Fibroblast of skin of left quadriceps (primary cell): ENCODE measurements at places on chromosomes 3 and 15.
A peak's percentile ranks its signal among the peaks of the same experiment; 100 is the strongest.

- DNase-seq: peak; percentile 1
These were observed 31.4 kb upstream of the ITPKA start for GRCh38 chr15:41462084-41462795.

- no peak for DNase-seq
These were observed 13.1 kb downstream of the PCCB start for GRCh38 chr3:136263251-136263650.

- DNase-seq: peak; percentile 76
These were observed 230.3 kb upstream of the TLE3 start for GRCh38 chr15:70327856-70328678.

DNA sequence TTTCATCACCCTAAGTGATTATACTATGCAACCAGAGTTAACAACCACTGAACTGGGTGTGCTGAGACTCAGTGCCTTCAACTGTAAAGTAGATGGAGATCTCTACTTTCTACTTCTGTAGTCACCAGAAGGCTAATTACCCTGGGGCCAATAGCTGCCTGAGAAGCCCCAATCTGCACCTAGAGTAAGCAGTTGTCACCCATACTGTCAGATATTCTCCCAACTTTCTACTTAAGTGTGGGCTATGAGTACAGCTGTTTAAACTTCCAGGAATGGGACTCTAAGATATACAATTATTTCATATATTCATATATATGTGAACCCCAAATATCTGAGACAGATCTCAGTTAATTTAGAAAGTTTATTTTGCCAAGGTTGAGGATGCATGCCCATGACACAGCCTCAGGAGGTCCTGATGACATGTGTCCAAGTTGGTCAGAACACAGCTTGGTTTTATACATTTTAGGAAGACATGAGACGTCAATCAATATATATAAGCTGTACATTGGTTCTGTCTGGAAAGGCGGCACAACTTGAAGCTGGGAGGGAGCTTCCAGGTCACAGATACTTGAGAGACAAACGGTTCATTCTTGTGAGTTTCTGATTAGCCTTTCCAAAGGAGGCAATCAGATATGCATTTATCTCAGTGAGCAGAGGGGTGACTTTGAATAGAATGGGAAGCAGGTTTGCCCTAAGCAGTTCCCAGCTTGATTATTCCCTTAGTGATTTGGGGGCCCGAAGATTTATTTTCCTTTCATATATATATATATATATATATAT lies 41.9 kb downstream of the CCNL1 start:
- no peak for DNase-seq

GRCh38 chr15:101620671-101621070 lies 31.5 kb downstream of the TM2D3 start:
- DNase-seq: no peak

- peak; percentile 54 for DNase-seq
These were observed 200.3 kb upstream of the ICE2 start for GRCh38 chr15:60679256-60679655.

DNA sequence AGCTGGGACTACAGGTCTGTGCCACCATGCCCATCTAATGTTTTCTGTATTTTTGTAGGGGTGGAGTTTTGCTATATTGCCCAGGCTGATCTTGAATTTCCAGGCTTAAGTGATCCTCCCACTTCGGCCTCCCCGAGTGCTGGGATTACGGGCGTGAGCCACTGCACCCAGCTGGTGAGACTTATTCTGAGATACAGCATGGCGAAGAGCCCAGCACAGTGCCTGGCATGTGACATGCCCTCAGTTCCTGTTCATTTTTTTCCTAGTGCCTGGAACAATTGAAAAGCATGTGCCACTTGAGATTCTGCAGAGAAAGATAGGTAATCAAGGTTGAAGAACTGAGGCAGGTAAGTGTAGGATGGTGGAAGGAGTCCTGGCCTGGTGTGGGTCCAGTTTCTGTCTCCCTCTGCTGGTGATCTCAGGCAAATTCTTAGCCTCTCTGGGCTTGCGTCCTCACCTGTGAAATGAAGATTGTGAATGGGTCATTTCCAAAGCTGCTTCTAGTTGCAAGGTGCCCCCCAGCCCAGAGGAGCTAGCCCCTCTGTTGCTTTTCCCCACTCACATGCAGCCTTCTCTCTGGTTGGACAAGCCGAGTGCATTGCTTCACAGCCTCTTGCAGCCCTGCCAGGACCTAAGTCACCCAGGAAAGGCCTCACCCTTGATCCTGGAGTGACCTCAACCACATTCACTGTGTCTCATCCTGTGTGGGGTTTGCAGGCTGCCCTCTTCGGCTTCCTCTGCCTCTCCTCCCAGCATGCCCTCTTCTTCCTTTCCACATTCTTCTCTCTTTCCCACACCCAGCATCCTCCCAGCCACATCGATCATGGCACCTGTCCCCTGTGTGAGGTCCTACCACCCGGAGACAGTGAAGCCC lies 4.3 kb upstream of the RHCG start:
- DNase-seq: no peak

DNA sequence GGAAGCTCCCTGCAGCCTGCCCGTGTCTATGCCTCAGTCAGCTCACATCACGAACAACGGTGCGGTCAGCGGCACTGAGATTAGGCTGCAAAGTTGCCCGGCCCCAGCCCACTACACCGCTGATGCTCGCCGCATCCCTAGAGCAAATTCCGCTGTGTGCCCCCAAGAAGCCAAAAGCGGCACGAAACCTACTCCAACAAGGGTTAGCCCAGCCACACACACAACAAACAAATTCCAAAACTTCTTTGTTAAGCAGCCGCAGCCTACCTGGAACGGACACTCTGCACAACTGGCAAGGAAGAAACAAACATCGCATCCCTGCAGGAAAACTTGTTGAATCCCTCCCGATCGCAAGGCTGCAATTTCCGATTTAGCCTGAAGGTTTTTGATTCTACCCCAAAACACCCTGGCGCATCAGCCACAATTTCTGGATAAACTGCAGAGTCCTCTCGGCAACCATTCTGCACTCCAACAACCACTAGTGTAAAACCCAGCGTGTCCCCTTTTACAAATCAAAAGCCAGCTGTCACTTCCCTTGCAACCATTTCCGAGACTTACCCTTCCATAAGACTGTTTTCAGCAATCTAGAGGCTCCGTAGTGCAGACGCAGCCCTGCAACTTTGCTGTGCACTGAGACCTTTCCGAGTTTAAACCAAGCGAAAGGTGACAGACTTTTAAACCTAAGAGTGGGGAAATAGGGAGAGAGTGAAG lies 449 bp downstream of the ROBO1 start:
- no peak for DNase-seq

DNA sequence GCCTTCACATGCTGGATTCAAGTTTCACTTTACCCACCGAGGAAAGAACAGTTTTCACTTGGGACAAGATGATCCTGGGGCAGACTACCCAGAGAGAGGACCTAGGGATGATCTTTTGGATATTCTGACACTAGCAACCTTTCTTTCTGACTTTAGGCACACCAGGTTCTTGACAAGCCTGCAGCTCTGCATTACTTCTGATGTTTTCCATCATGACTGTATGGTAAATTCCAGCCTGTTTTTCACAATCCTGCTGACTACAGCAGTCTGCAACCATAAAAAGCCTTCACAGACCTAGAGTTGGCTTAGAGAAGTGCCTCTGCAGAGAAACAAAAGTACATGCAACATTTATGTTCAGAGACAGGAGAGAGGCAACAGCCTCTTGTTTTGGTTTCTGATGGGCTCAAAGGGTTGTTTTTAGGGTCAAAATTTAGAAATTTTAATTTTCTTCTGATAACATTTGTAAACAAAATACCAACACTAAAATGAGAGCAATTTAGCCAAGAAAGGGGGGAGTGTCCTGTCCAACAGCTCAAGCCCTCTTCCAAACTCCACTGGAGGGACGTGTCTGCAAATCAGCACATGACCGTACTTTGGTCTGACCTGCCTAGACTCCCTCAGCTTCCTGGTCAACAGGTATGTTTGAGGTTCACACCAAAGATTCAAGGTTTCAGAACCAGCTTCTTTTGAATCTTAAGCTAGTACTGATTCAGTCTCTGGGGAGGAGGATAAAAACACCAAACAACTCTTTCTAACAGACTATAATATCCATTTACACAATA lies 799 bp downstream of the ABI3BP start:
- no peak for DNase-seq

DNA sequence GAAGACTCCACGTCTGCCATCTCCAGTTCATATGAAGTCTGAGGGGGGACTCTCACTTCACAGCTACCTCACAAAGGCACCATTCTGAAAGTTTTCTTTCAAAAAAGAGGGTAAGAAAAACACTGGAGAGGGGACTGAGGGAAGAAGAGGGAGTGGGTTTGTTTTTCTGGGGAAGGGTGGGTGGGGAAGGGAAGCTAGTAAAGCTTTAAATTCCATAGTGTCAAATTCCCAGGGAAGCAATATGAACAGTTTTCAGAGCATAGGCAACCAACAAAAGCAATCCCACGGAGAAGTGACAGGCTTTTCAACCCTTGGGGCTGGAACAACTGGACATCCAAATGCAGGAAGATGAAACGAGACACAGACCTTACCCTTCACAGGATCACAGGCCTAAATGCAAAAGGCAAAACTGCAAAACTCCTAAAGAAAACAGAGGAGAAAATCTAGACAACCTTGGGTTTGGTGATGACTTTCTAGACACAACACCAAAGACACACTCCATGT lies 61.7 kb downstream of the CHSY1 start:
- no peak for DNase-seq

GRCh38 chr3:95228416-95228815 lies 1165.6 kb downstream of the NSUN3 start:
- no peak for DNase-seq

DNA sequence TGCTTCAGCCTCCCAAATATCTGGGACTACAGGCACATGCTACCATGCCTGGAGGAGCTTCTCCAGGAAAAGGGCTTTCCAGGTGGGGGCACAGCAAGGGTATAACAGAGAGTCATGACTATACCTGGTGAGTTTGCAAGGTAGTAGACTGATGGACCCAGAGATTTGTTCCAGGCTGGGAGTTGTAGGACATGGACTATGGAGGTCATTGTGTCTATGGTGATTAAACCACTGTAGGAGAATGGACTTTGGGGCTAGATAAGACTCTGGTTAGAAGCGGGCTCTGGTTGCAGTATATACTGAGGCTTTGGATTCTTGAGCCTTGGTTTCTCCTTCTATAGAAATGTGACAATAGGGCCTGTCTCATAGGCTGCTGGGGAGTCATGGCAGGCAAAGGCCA lies 104.7 kb downstream of the EPHB1 start:
- DNase-seq: no peak

DNA sequence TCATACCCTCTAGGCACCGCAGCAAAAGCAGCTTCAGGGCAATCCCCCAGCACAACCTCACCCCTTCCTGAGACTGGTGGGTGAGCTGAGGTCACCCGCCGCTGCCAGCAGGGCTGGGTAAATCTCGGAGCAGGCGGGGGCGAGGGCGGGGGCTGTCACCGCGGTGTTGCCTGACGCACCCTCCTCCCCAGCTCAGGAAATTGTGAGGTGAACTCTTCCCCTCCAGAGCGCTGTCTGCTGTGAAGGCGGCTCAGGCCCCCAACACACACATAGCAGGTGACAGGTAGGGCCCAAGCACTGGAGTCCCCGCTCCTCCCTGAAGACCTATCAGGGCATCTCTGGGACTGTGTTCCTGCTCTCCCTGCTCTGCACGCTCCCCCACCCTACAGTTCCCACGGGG lies 30.2 kb upstream of the FURIN start:
- no peak for DNase-seq

DNA sequence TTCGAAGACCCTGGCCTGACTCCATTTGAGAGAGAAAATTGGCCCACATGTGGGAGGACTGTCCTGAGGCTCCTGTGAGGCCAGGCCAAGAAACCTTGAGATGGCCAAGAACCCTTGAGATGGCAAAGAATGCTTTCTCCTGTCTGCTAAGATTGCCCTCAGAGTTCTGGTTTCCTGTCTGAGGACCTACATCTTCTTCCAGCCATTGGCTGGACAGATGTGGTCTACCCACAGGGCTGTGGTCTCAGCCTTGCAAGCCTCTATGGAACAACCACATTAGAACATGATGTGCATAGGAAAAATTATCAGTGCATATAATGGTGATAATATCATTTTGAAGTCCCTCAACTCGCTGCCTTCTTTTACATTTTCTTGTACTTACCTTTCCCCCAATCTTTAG lies 10.8 kb upstream of the RASA2 start:
- no peak for DNase-seq

GRCh38 chr3:191008074-191008473 lies 145.6 kb upstream of the GMNC start:
- DNase-seq: no peak
